Urothelium cell line (cell line): ENCODE measurements at places on chromosomes 1 and 21.

GRCh38 chr1:71068325-71069240 lies 12.3 kb downstream of the ZRANB2 start:
- no peak for DNase-seq

DNA sequence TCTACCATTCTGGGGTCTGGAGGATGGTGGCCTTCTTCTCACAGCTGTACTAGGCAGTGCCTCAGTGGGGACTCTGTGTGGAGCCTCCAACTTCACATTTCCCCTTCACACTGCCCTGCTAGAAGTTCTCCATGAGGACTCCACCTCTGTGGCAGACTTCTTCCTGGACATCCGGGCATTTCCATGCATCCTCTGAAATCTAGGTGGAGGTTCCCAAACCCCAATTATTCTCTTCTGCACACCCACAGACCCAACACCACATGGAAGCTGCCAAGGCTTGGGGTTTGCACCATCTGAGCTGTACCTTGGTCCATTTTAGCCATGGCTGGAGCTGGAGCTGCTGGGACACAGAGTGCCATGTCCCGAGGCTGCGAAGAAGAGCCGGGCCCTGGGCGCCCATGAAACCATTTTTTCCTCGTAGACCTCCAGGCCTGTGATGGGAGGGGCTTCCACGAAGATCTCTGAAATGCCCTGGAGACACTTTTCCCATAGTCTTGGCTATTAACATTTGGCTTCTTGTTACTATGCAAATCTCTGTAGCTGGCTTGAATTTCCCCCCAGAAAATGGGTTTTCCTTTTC lies 170.5 kb downstream of the FOXD2 start:
- no peak for DNase-seq

- DNase-seq, result no peak
Observed at GRCh38 chr1:201515062-201515750, 8.3 kb upstream of the CSRP1 start.

- no peak for DNase-seq
Observed at GRCh38 chr21:37886726-37887299, 29.4 kb downstream of the KCNJ6 start.

DNA sequence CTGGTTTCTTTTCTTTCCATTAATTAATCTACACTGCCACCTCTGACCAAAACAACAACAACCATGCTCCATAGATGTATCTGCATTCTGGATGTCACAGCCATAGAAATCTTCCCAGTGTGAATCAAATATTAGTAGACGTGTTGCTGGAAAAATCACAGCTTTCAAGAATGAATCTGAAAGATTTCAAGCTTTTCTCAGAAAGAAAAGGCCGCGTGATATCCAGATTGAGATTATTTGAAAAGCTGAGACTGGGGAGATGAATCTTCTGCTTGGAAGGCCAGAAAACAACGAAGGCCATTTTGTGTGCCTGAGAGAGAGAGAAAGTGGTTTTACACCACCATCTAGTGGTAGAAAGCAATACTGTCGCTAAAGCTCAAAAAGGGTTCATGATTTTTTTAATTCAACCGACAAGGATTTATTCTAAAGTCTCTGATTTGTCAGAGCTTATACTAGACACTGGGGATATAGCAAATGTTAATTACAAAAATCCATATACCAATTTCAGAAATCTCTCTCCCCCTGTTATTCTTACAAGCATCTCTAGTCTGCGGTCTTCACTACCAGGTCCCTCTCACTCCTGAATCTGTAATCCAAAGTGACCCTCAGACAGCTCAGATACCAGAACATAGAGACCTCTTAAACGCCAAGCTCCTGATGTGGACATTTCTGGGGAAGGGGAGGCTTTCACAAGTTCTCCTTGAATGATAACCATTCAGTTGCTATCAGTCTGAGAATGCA lies 87.5 kb upstream of the SGIP1 start:
- DNase-seq, result peak; percentile 52

DNA sequence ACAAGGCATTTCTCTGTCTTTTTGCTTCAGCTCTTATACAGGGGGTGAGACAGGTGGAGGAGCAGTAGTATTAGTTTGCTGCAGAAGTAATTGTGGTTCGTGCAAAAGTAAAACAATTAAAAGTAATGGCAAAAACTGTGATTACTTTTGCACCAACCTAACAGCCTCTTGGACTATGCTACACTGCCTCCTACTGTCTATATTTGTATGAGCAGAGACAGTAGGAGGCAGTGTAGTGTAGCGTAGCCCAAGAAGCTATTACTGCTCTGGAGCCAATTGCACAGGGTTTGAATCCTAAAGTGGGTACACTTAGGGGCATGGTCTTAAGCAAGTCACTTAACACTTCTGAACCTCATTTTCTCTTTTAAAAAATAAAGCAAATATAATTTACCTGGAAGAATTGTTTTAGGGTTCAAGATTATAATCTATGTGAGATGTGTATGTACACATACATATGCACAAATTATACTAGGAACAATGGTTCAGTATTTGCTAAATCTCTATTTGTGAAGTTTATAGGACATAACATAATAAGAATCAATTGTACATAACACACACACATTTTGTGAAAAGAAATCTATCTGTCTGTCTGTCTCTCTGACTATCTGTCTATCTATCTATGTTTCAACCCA lies 103.8 kb downstream of the BRINP3 start:
- peak; percentile 4 for DNase-seq

- no peak for DNase-seq
Observed at GRCh38 chr21:35651196-35651595, 409.1 kb downstream of the SETD4 start.

GRCh38 chr1:109761227-109762038 lies 2.3 kb downstream of the EPS8L3 start:
- DNase-seq, result no peak

GRCh38 chr1:51610637-51611036 lies 6.3 kb upstream of the OSBPL9 start:
- DNase-seq, result no peak

DNA sequence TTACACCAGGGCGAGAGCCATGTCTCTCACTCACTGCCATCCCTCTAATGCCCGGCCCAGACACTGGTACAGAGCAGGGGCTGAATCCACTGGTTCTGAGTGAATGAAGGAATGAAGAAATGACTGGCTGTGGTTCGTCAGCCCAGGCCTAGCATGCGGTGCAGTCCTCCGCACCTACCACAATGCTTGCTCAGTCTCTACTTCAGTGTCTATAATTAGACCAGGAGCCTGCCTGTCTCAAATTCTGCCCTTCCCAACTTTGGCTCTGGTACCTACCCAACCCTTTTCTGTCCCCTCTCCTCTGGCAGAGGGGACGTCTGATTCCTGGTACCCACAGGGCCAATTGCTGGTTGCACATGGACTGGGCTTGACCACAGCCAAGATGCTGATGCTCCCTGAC lies 118.2 kb upstream of the GRIK3 start:
- no peak for DNase-seq
